ENCODE measurements at places on chromosomes 6 and 20. TPM values are rescaled to one million over a fixed set of nuclear protein-coding genes. Genes with fewer than 3 reads are reported as not detected.

The POLH gene
- 10.5 TPM for total RNA-seq

The KDM1B gene
- total RNA-seq = 4.3 TPM

The PTPRA gene
- total RNA-seq = 46.0 TPM

The MLN gene
- total RNA-seq = not detected

The RSPO3 gene
- not detected for total RNA-seq

The DDO gene
- total RNA-seq = 0.16 TPM

The OVOL2 gene
- total RNA-seq = not detected

The FOXQ1 gene
- total RNA-seq = not detected

The SLC52A3 gene
- not detected for total RNA-seq

The PTK7 gene
- total RNA-seq = 82.6 TPM

The RAB44 gene
- total RNA-seq = 0.32 TPM

The CLPSL2 gene
- total RNA-seq = not detected

The ZBP1 gene
- not detected for total RNA-seq

The TENT5A gene
- 11.7 TPM for total RNA-seq

The CALHM4 gene
- not detected for total RNA-seq

The PDE10A gene
- 24.4 TPM for total RNA-seq

The TFAP2D gene
- total RNA-seq = not detected

The IL17A gene
- total RNA-seq = not detected

The HLA-DQA1 gene
- total RNA-seq = not detected

The ADGRB3 gene
- 1.3 TPM for total RNA-seq

The VSTM2L gene
- total RNA-seq = 3.2 TPM

The B3GAT2 gene
- total RNA-seq = not detected

The SOBP gene
- 5.2 TPM for total RNA-seq

The APOM gene
- total RNA-seq = not detected

The ZSCAN23 gene
- total RNA-seq = 0.36 TPM

The DLL1 gene
- total RNA-seq = 0.16 TPM

The LY6G6F gene
- not detected for total RNA-seq

The ETV7 gene
- total RNA-seq = not detected

The HSPA1A gene
- 77.6 TPM for total RNA-seq

The AVP gene
- total RNA-seq = not detected

The MRPS26 gene
- total RNA-seq = 33.2 TPM

The PHACTR3 gene
- total RNA-seq = not detected

The KHDRBS2 gene
- total RNA-seq = not detected

The TMEM244 gene
- total RNA-seq = not detected

The FGD2 gene
- total RNA-seq = not detected

The BPIFA1 gene
- total RNA-seq = not detected

The GPR6 gene
- not detected for total RNA-seq

The NOTCH4 gene
- 5.0 TPM for total RNA-seq

The ARHGAP40 gene
- not detected for total RNA-seq

The SLC25A27 gene
- 2.3 TPM for total RNA-seq

The COL21A1 gene
- total RNA-seq = 31.8 TPM

The RIPOR3 gene
- 4.2 TPM for total RNA-seq

The SRSF3 gene
- total RNA-seq = 110 TPM

The PSORS1C1 gene
- 1.1 TPM for total RNA-seq

The RUNX2 gene
- 0.72 TPM for total RNA-seq

The SLC13A3 gene
- total RNA-seq = 0.36 TPM

The SLC35D3 gene
- not detected for total RNA-seq

The TTBK1 gene
- total RNA-seq = not detected

The RGS19 gene
- 9.4 TPM for total RNA-seq

The BCAS1 gene
- not detected for total RNA-seq

The IP6K3 gene
- total RNA-seq = not detected

The R3HDML gene
- total RNA-seq = not detected

The MEI4 gene
- total RNA-seq = not detected

The HUS1B gene
- not detected for total RNA-seq

The KCNS1 gene
- 2.3 TPM for total RNA-seq

The TINAG gene
- total RNA-seq = not detected

The RBM24 gene
- 1.3 TPM for total RNA-seq

Data from cardiac atrium fibroblast (primary cell).